ENCODE measurements at places on chromosomes 7 and 10.

GRCh38 chr7:155893664-155894063 lies 81.4 kb upstream of the SHH start:
- DNase-seq, result no peak

- no peak for DNase-seq
Observed at GRCh38 chr10:10658172-10658785, 359.4 kb upstream of the CELF2 start.

- no peak for DNase-seq
Observed at GRCh38 chr10:508726-509125, 180.7 kb downstream of the DIP2C start.

DNA sequence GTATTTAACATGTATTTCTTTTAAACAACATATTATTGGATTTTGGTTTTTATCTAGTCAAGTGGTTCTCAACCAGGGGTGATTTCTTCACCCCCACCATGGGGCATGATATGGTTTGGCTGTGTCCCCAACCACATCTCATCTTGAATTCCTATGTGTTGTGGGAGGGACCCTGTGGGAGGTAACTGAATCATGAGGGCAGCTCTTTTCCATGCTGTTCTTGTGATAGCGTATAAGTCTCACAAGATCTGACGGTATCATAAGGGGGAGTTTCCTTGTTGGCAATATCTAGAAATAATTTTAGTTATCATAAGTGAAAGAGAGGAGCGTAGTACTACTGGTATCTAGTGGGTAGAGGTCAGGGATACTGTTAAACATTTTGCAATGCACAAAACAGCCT lies 37.6 kb downstream of the TMEM168 start:
- no peak for DNase-seq

All from GM13976 (cell line).